ENCODE measurements at places on chromosomes 2 and 18.

- peak; percentile 15 for DNase-seq
These were observed 1.3 kb upstream of the USP34 start for GRCh38 chr2:61471905-61472805.

DNA sequence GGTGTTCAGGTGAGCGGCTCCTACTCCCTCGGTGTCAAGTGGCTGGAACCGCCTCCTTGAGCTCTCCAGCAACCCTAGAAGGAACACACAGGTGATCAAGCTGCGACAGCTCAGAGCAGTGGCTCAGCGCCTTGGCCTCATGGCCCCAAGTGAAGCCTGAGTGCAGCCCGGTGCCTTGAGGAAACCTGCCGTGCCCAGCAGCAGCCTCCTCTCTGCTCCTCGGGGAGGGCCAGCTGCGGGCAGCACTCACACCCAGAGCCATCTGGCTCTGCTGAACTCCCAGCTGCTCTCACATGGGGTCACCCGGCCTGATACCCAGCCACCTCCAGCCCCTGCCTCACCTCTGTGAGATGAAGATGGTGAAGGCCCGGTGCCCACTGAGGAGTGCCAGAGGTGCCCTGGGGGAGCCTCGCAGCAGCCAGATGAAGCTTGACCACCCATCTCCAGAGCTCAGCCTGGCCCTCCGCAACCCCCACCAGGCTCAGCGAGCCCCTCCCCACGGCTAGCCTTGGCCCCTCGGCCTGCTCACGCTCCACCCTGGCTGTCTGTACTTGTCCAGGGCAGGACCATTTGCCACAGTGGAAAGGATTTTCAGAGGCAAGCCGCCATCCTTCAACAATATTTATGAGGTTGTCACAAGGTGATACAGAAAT, 70.6 kb upstream of the RAB6C start:
- no peak for DNase-seq

- DNase-seq, result peak; percentile 32
These were observed 63.6 kb downstream of the CLHC1 start for GRCh38 chr2:55168221-55169154.

- DNase-seq, result peak; percentile 46
These were observed 1.1 kb downstream of the ID2 start for GRCh38 chr2:8682719-8683667.

GRCh38 chr2:239550357-239550756, 149.5 kb upstream of the HDAC4 start:
- no peak for DNase-seq

- no peak for DNase-seq
These were observed 36.8 kb upstream of the ATP8B1 start for GRCh38 chr18:57839942-57840381.

GRCh38 chr18:34121200-34121721, 103.5 kb downstream of the NOL4 start:
- DNase-seq, result no peak

- DNase-seq, result no peak
These were observed 95.8 kb upstream of the SPRED2 start for GRCh38 chr2:65528241-65528574.

DNA sequence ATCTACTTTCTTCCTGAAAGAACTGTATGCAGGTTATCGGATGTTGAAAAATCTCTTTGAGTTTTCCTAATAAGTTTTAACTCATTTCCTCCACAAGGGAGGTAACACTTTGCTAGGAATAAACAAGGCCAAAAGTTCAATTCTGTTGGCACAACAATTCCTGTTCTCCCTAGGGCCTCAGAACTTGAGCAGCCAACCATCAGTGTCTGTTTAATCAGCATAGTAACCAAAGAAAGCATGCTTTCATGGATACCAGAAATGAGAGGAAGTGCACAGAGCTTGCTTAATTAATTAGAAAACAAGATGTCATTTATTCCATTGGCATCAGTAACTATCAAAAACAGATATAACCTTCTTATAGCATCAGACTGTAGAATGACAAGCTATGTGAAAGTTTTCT, 503.2 kb upstream of the CNTNAP5 start:
- no peak for DNase-seq

GRCh38 chr18:37428288-37428974, 137.2 kb downstream of the CELF4 start:
- no peak for DNase-seq

GRCh38 chr2:176534798-176535466, 265.7 kb downstream of the MTX2 start:
- DNase-seq, result no peak

- DNase-seq, result no peak
These were observed 400.5 kb upstream of the TCF4 start for GRCh38 chr18:55988537-55988936.

DNA sequence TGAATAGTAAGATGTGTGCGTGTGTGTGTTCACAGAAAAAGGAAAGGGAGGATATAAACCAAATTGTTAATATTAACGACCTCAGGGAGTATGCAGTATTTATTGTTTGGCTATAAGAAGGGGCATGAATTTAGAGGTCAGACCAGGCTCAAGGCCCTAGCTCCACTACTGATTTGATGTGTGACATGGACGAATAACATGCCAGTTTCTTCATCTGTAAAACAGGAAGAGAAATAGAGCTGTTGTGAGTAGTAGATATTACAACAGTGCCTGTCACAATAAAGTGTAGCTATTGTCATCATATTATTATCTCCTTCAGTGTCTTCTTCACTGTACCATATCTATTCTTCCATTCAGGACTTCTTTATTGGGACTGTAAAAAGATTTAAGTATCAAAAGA, 4.1 kb upstream of the MAT2A start:
- no peak for DNase-seq

GRCh38 chr18:78995740-78996395, 16.2 kb downstream of the SALL3 start:
- no peak for DNase-seq

DNA sequence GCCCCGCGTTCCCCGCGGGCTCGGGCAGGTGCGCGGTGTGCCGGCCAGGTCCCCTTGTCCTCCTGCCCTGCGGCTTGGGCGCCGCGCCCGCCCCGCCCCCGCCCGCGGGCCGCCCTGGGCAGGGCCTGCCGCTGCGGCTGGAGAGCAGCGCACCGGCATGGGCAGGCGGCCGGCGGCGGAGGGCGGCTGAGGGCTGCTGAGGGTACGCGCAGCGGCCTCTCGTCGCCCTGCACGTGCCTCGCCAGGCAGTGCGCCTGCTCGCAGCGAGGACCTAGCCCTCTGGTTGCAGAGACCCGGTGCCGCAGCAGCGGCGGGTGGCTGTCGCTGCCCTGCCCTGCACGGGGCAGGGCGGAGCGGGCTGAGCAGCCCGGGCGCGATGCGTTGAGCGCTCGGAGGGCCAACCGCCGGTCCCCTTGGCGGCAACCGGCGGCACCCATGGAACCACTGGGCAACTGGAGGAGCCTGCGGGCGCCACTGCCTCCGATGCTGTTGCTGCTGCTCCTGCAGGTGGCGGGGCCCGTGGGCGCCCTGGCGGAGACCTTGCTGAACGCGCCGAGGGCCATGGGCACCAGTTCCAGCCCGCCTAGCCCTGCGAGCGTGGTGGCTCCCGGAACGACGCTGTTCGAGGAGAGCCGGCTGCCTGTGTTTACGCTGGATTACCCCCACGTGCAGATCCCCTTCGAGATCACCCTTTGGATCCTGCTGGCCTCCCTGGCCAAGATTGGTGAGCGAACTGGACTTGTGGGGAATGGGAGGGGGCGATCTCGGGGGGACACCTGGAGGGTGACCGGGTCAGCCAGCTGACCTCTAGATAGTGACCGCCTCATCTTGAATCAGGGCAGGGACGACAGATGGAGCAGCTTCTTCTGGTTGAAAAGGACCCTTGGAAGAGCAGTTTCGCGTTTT, at the start of gene SLC9A2:
SLC9A2 (plus strand) TSS at position 140 of the 906 bp plus-strand sequence; CDS start at position 436, 296 bp downstream.
- DNase-seq, result no peak

DNA sequence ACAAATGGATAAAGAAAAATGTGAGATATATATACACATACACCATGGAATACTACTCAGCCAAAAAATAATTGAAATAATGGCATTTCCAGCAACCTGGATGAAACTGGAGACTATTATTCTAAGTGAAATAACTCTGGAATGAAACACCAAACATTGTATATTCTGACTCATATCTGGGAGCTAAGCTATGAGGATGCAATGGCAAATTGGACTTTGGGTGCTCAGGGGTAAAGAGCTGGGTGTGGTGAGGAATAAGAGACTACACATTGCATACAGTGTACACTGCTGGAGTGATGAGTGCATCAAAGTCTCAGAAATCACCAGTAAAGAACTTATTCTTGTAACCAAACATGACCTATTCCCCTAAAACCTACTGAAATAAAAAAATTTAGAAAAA, 636.0 kb upstream of the LRATD1 start:
- DNase-seq, result no peak

DNA sequence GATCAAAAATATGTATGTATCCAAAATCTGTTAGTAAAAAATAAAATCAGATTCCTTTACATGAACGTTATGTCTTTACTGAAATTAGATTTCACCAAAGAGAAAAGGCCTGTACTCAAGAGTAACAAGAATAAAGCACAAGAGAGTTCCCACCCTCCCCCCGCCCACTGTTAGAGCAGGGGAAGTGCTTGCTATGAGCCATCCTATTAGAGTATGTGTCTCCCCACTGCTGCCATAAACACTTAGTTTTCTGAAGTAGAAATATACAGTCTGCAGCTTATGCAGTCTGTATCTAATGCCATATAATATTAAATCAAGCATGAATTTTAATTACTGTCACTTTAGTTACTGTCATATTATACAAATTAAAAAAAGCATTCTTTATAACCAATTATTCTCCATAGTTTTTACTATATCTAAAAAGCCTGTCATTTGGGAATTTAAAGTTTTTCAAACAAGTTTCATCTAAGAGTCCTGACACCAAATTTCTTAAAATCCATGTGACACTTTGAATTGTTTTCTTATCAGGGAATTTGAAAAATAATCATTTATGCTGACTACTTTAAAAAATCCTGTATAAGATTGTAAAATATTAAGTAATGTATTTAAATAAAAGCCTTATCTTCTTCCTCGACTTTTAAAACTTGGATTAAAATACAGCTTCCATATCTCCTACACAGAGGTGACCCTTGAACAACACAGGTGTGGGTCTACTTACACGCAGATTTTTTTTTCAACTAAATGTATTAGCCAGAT, 51.8 kb upstream of the GPR75 start:
- no peak for DNase-seq
